Stimulated activated CD4-positive, alpha-beta T cell treated with anti-CD3 and anti-CD28 coated beads, Interleukin-12 subunit alpha, Interleukin-12 subunit beta, amount 100 ng/mL, for 4 hours (primary cell): ENCODE measurements at places on chromosomes 6 and 20.

- no peak for DNase-seq
Measured at GRCh38 chr6:12956991-12957320, 240.4 kb downstream of the PHACTR1 start.

- no peak for DNase-seq
Measured at GRCh38 chr6:142374091-142374770, 72.4 kb downstream of the ADGRG6 start.

DNA sequence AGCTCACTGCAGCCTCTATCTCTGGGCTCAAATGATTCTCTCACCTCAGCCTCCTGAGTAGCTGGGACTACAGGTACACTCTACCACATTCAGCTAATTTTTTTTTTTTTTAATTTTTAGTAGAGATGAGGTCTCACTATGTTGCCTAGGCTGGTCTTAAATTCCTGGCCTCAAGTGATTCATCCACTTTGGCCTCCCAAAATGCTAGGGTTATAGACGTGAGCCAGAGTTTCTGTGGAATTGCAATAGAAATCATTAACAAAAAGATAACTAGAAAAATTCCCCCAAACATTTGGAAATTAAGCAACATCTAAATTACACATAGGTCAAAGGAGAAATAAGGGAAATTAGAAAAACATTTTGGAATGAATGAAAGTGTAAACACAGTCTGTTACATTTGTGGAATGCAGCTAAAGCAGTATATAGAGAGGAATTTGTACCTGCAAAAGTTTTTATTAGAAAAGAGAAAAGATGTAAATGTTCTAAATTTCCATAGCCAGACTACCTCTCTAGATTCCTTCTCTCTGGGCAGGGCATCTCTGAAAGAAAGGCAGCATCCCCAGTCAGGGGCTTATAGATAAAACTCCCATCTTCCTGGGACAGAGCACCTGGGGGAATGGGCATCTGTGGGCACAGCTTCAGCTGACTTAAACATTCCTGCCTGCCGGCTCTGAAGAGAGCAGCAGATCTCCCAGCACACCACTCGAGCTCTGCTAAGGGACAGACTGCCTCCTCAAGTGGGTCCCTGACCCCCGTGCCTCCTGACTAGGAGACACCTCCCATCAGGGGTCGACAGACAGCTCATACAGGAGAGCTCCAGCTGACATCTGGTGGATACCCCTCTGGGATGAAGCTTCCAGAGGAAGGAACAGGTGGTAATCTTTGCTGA, 51.3 kb downstream of the ATRN start:
- no peak for DNase-seq

- no peak for DNase-seq
Measured at GRCh38 chr6:44481056-44481455, 93.5 kb downstream of the CDC5L start.

GRCh38 chr6:119978274-119978889, 628.8 kb upstream of the MAN1A1 start:
- no peak for DNase-seq

GRCh38 chr6:160065200-160065599, 56.4 kb upstream of the SLC22A1 start:
- DNase-seq = no peak
